Tongue (tissue), 3 donors: ENCODE measurements at places on chromosomes 13 and 19. TPM values are rescaled to one million over a fixed set of nuclear protein-coding genes. Genes with fewer than 3 reads are reported as not detected.
A peak's percentile ranks its signal among the peaks of the same experiment; 100 is the strongest.

Gene PRX
- total RNA-seq: 32.0 TPM

Gene LIM2
- total RNA-seq: not detected

- DNase-seq: no peak
Observed at GRCh38 chr13:114199954-114200353, 20.9 kb downstream of the CFAP97D2 start.

DNA sequence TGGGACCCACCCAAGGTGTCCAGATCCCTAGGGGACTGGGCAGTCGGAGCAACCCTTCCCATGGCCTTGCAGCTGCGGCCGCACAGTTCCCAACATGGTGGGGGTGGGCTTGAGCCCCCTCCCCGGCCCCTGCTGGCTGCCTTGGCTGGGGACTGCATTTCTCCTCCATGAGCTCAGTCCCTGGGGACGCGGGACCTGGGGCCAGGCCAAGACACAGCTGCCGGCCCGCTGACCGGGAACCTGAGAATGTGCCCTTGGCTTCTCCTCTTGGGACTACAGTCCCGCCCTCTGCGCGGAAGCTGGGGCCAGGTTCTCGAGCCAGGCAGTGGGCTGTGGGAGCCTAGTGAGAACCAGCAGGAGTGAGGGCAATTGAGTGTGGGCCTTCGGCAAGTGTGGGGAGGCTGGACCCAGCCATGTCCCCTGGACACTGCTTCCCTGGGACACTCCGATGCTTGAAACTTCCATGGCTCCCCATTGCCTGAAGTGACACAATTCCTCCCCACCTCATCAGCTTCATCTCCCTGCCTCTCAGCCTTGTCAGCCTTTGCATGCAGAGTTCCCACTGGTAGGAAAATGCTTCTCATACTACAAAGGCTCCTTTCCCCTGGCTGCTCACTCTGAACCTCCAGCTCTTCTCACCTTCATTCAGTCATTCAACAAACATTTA lies 13.1 kb upstream of the NOTCH3 start:
- DNase-seq: peak; percentile 81

GRCh38 chr13:73092829-73093228 lies 34.0 kb downstream of the KLF5 start:
- peak; percentile 92 for DNase-seq

- DNase-seq: no peak
Observed at GRCh38 chr13:78024996-78025395, 106.4 kb upstream of the EDNRB start.

GRCh38 chr13:37273836-37274235 lies 168.4 kb upstream of the CSNK1A1L start:
- DNase-seq: no peak
